ENCODE measurements at places on chromosomes 12 and 14.

DNA sequence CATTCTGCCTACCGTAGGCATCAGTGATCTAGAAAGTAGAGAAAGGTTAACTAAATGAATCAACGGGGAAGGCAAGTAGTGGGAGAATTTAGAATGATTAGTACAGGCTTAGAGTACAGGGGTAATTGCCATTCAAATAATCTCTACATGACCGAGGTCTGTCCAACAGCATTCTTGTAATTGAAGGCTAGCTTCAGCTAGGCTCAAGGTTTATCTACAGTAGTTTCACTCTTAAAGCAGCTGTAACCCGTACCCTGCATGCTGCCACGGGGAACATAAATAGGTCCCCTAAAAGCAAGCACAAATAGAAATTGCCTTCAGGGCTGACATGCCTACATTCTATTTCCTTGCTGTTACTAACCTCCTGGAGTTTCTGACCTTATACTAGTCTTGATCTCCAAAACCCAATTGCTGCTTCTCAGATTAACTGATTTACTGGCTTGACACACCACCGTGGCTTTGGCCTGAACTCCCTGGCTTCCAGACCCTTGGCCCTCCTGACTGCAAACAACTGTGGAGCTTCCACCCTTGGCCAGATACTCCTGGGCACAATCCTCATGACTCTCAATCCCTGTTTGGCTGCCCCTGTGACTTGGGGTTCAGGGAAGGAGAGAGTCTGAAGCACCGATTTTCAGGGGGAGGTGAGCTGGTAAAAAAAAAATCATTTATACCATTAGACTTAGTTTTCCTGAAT, 242.1 kb upstream of the FOXN3 start:
- DNase-seq, result no peak

- no peak for DNase-seq
Observed at GRCh38 chr12:14403293-14403692, 37.8 kb downstream of the ATF7IP start.

GRCh38 chr12:67919406-67919805, 69.8 kb upstream of the IFNG-AS1 start:
- DNase-seq, result no peak

DNA sequence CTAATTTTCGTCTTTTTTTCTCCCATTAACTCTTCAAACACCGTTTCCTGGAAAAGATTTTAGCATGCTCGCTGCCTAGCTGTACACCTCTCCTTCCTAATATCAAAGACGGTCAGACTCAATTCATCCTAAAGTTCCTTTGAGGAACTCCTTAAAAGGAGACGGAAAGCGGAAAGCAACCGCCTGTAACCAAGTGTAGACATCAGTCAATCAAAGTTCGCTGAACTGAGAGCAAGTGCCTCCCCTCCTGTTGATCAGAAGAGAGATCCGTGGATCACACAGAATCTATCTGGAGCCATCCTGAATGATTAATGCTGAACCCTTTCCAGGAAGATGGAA, 412 bp upstream of the TEP1 start:
- DNase-seq, result no peak

DNA sequence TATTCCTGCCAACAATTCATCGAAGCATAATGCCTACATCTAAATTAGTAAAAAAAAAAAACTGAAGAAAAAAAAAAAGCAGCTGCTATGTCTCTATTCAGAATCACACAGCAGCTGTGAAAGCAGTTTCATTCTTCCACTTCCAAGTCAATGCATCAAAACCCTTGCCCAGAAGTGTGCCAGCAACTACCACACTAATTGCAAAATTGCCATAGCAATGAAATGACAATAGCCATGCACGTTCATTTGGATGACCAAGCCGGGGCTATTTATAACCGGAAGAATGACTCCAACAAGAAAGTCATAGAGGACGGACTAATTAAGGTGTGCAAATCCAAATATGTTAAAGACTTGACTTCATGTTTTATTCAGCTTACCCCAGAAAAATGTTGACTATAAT, 42.5 kb downstream of the SLC2A13 start:
- peak; percentile 43 for DNase-seq
